Posterior vena cava (tissue), 2 donors: ENCODE measurements at places on chromosomes 2 and 18. TPM values are rescaled to one million over a fixed set of nuclear protein-coding genes. Genes with fewer than 3 reads are reported as not detected.

ODC1 gene
- 67.6 TPM for total RNA-seq

DNA sequence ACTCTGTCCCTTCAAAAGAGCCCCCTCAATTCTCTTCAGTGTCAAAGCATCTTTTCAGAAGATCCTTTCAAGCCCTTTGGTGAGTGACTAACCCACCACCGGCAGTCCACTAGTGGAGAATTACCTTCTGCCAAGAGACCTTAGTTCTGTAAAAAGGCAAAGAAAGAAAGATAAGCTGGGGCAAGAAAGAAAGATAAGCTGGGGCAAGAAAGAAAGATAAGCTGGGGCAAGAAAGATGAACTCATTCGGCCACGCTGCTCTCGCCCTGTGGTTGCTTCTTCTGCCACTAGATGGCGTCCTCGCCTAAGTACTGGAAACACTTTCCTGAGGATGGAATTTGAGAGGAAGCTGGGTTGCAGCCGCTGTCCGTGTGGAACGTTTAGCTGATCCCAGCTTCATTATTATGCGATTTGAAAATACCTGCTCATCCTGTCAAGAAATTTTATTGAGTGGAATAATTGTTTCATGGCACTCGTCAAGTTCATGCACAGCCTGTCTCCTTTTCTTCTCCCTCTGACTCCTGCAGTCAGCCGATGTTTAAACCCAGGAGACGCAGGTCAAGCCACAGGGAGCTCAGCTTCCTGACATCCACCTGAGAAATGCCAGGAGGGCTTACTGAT lies 17.3 kb upstream of the ANXA4 start:
- peak; percentile 93 for DNase-seq

DNA sequence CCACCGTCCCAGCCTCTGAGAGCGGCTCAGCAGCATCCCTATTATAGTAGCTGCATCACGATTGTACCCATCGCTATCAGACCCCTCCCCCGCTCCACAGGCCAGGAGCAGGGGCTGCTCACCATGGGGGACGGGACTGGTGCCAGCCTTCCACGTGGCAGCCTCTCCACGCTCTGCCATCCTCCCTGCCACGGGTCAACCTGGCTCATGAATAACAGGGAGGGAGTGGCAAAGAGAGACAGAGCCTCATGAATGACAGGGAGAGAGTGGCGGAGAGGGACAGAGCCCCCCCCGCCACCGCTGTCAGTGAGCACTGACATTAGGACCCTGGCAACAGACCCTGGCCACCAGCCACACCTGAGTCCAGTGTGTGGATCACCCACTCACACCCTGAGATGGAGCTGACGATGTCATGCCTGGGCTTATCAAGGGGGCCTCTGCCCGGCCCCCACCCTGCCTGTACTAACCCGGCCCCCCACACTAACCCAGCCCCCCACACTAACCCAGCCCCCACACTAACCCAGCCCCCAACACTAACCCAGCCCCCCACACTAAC lies 16.9 kb downstream of the CROCC2 start:
- DNase-seq: peak; percentile 73

DNA sequence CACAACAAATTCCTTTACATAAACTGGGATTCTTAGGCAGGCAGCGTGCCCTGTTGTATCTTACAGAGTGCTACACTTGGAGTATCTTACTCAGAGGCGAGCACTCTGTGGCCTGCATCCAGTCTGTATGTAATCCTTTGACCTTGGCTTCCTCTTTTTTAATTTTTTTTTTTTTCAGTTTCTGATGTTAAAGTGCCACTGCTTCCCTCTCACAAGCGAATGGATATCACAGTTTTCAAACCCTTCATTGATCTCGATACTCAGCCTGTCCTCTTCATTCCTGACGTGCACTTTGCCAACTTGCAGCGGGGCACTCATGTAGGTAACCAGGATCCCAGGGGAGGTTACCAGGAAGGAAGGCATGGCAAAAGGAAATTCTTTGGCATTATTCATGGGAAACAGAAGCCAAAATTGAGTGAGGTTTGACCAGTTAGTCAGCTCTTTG lies 40.4 kb downstream of the GRHL1 start:
- DNase-seq: peak; percentile 64
